ENCODE measurements at places on chromosomes 6 and 20. TPM values are rescaled to one million over a fixed set of nuclear protein-coding genes. Genes with fewer than 3 reads are reported as not detected.
A peak's percentile ranks its signal among the peaks of the same experiment; 100 is the strongest.

- DNase-seq, result no peak
Observed at GRCh38 chr20:4876731-4877130, 124.6 kb downstream of the SLC23A2 start.

DNA sequence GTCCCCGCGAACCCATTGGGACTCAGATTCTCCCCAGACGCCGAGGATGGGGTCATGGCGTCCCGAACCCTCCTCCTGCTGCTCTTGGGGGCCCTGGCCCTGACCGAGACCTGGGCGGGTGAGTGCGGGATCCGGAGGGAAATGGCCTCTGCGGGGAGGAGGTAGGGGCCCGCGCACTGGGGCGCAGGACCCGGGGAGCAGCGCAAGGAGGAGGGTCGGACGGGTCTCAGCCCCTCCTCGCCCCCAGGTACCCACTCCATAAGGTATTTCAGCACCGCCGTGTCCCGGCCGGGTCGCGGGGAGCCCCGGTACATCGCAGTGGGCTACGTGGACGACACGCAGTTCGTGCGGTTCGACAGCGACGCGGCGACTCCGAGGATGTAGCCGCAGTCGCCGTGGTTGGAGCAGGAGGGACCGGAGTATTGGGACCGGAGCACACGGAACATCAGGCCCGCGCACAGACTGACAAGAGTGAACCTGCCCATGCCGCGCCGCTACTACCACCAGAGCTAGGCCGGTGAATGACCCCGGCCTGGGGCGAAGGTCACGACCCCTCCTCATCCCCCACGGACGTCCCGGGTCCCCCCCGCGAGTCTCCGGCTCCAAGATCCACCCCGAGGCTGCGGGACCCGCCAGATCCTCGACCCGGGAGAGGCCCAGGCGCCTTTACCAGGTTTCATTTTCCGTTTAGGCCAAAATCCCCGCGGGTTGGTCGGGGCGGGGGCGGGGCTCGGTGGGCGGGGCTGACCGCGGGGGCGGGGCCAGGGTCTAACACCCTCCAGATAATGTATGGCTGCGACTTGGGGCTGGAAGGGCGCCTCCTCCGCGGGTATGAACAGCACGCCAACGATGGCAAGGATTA, 15.7 kb upstream of the HLA-A start:
- peak; percentile 77 for DNase-seq

- DNase-seq, result no peak
Observed at GRCh38 chr6:148431413-148431812, 88.8 kb downstream of the SASH1 start.

DNA sequence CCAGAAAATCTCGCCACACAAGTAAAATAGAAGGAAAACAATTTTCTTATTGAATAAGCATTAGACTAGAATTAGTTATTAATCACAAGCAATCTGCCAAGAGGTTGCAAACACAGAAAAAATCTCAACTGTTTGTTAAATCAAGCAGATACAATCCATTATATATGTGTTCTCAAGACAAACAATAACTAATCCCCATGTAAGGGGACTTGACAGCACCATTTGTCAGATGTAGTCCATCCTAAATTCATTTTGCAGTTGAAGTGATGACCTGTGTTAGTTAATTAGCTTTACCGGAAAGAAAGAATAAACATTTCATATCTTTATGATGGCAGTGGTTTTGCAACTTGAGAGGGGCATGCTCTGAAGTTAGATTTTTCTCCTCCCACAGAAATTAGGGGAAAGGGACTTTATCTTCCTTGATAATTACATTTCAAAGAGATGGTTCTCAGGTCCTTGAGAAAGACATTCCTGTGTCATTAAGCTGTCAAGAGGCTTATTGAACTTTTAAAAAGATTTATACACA, 1588.0 kb downstream of the GRIK2 start:
- DNase-seq, result no peak

- DNase-seq, result no peak
Observed at GRCh38 chr20:32752458-32753250, 9.4 kb upstream of the COMMD7 start.

DNA sequence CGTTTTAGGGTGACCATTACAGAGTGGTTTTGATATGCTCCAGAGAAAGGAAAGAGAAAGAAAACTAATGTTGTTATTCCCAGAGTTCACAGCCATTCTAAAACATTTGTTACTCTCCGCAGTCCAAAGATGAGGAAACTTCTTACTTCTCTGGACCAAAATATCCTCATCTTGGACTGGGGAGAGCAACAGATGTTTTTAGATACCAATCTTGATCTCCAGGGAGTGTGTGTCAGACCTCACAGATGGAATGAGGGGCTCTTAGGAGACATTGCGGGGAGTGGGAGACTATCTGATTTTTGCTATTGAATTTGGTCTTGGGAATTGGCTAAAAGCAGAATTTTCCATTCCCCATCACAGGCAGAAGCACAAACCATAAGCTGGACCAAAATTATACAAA, 110.8 kb downstream of the TNFAIP3 start:
- no peak for DNase-seq

GRCh38 chr6:76166297-76166696, 93.8 kb upstream of the IMPG1 start:
- DNase-seq, result no peak

- no peak for DNase-seq
Observed at GRCh38 chr6:20186981-20187380, 25.3 kb downstream of the MBOAT1 start.

- no peak for DNase-seq
Observed at GRCh38 chr6:18209539-18210197, 54.4 kb downstream of the KDM1B start.

DNA sequence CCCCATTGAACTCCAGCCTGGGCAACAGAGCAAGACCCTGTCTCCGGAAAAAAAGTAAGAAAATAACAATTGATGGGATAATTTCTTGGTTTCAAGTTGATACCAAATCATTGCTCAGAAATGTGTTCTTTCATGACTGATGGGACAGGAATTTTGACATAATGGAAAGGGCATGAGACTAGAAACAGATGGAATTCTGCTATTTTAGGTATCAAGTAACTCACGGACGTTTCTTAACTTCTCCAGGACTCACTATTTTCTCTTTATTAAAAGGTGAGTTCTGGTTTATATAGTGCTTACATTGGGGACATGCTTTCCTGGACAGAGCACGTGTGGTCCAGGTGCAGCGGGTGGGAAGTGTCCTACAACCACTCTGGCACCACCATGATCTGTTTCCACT, 6.0 kb upstream of the DSP start:
- no peak for DNase-seq

WFDC2 gene
- not detected for total RNA-seq

PRL gene
- not detected for total RNA-seq

PDCD2 gene
- 57.1 TPM for total RNA-seq

CNR1 gene
- total RNA-seq, result not detected

PRSS16 gene
- total RNA-seq, result 0.98 TPM

GPLD1 gene
- 0.59 TPM for total RNA-seq

HAO1 gene
- not detected for total RNA-seq

FUT9 gene
- total RNA-seq, result not detected

OR5V1 gene
- total RNA-seq, result not detected

Data from CD4-positive, alpha-beta T cell (primary cell).